ENCODE measurements at places on chromosomes 2 and 18.

DNA sequence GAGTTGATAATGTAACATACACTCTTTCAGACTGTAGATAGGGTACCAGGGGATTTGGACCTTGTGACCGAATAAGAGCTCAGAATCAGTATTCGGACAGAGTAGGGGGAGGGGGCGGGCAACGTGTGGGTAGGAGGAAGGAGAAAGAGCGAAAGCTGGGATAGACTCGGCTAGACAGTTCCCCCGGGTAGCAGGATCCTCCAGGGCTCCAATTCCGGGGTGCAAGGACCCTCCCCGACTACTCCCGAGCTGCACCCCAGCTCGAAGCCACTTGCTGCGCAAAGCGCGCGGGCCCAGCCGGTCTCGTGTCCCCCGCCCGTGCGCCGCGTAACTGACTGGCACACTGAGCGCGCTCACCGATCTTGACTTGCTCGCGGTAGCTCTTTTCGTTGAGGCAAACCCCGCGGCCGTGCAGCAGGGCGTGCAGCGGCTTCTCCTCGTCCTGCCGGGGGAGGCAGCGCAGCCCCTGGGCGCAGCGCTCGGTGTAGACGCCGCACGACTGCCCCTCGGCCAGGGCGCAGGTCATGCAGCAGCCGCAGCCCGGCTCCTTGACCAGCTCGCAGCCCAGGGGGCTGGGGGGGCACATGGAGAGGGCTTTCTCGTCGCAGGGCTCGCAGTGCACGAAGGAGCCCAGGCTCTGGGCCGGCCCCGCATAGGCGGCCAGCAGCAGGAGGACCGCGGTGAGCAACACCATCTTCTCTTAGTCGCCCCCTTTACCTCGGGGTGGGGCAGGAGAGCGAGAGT, 1.1 kb downstream of the IGFBP5 start:
- DNase-seq, result peak; percentile 22

GRCh38 chr2:96486696-96487095, 18.5 kb downstream of the NEURL3 start:
- no peak for DNase-seq

GRCh38 chr2:39304200-39304599, 60.4 kb upstream of the CDKL4 start:
- no peak for DNase-seq

DNA sequence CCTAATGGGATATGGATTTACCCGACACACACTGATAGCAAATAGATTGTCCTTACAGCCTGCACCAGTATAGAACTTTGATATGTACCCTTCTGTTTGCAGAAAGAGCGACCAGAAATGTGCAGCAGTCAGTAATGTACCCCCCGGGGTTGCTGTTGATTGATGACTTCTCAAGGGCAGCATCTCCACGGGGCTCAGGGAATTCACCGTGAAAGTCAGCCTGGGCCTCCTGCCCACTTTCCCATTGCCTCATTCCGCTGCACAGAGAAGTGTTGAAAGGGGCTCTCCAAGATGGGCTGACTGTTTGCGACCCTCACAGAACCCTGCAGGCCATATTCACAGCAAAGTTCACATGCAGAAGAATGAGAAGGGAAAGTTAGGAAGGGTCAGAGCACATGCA, 241.3 kb downstream of the PRKCE start:
- no peak for DNase-seq

GRCh38 chr2:128488434-128488833, 169.8 kb upstream of the HS6ST1 start:
- DNase-seq, result no peak

- DNase-seq, result no peak
Measured at GRCh38 chr2:176814740-176815367, 397.7 kb upstream of the HNRNPA3 start.

- no peak for DNase-seq
Measured at GRCh38 chr18:50836521-50836957, 16.7 kb upstream of the MRO start.

DNA sequence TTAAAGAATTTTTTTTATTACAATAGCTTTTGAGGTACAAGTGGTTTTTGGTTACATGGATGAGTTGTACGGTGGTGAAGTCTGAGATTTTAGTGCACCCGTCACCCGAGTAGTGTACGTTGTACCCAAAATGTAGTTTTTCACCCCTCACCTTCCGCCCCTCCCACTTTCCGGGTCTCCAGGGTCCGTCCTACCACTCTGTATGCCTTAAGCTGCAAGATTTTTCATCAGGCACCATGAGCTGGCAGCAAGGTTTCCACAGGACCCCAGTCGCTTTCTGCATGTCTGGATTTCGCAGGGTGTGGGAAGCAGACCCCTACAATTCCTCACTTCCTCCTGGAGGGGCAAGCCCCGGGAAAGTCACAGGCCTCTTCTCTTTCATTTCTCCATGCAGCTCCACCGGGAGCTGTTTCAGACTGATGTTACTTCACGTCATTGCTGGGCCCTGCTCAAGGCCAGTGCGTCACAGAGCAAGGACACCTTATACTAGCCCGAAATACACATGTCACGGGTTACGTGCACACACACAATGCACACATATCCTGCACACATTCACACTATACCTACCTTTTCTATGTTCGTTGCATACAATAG, 179.1 kb downstream of the ZFP36L2 start:
- no peak for DNase-seq

DNA sequence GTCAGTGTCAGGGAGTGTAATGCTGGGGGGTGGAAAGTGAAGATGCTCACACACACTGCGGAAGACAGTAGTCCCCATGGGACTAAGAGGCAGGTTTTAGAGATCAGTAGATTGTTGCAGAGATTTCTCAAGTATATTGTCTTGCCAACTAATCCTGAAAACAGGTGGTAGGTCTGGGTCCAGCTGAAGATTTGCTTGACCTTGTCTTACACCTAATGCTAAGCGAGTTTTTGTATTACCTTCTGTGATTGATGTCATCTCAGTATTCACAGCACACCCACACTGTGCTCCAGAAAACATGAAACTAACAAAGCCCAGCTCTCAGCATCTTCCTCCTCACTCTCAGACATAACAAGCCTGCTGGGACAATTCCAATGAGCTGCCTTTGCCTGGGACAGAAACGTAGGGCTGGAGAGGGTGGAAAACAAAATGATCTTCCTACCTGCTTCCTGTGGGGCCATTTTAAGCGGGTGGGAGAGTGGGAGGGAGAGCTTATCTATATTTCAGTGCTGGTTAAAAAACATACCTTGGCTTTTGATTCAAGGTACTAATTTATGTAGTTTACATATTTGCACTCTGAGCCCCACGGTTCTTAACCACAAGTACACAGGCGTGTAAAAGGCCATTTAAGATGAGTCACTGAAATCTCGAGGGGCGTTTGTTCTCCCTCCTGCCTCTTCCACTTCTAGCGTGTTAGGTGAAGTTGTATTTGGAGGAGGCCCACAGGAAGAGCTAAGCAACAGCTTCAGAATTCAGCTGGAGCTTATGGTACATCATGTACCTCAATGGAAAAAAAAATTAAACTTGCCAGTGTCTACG, 23.1 kb upstream of the RBMS1 start:
- no peak for DNase-seq
